ENCODE measurements at places on chromosomes 13 and 19.

DNA sequence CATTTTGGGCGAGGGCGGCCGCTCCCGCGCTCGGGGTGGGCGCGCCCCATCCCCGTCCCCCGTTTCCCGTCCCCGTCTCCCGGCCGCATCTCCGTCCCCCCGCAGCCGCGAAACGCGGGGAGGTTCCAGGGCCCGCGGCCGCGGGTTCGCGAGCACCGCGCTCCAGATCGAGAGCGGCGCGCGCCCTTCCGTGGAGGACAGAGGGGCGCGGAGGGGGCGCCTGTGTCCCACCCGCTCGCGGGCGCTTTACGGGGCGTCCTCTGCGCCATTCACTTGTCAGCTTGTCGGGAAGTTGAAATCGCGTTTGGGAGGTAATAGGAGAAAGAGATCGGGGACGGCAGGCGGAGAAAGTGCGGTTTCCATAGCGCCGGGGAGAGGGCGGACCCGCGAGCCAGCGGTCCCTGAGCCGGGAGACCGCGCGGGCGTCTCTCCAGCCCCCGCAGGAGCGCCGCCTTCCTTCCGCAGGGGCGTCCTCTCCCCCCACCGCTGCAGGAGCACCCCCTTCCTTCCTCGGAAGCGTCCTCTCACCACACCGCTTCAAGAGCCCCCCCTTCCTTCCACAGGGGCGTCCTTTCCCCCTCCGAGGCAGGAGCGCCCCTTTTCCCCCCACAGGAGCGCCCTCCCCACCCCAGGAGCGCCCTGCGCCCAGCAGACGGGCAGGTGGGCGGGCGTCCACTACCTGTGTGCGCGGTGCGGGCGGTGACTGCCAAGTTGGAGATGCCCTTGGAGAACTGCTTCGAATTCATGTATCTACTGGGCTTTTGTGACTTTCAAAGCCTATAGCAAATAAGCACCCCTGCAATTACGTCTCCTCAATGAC, 962 bp upstream of the IRS2 start:
- no peak for DNase-seq

- DNase-seq: no peak
These were observed 24.2 kb downstream of the PPP1R37 start for GRCh38 chr19:45117167-45117594.

DNA sequence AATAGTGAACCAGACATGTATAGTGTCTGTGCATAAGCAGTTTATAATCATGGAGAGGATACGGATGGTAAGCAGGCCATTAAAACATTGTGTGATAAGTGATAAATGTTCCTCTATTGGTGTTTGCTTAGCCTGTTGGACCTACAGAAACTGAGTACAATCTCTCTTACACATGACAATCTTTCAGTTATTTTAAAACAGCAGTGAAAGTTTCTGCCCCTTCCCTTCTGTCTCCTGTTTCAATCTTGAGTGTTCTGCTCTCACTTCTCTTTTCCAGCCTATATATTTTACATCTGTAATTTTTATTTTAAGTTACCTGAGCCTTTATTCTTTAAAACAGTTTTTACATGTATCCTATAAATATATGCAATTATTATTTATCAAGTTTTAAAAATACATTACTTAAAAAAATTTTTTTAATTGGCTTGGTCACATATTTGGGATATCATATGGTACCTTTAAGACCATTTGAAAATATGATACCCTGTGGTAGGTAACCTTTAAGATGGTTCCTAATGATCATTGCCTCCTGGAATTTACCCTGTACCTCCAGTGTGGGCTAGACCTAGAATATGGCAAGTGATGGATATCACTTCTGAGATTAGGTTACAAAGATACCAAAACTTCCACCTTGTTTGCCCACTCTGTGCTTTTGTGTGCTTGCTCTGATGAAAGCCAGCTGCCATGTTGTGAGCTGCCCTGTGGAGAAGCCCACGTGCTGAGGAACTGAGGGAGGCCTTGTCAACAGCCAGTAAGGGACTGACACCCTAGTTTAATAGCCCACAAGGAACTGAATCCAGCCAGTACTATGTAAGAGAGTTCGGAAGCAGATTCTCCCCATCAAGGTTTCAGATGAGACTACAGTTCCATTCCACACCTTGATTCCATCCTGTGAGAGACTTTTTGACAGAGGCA, 99.3 kb downstream of the DHRS12 start:
- no peak for DNase-seq

DNA sequence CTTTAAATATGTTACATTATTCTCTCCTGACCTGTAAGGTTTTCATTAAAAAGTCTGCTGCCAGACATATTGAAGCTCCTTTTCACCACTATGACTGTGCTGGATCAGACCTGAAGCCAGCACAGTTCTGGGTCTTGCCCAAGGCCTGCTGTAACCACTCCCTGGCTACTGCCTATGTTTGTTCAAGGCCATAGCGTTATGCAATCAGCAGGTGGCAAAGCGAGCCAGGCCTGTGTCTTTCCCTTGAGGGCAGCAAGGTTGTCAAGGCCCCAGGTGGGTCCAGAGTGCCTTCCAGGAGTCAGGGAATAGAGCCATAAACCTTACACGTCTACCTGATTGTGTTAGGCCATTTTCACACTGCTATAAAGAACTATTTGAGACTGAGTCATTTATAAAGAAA, 496.8 kb upstream of the PCDH9 start:
- no peak for DNase-seq

DNA sequence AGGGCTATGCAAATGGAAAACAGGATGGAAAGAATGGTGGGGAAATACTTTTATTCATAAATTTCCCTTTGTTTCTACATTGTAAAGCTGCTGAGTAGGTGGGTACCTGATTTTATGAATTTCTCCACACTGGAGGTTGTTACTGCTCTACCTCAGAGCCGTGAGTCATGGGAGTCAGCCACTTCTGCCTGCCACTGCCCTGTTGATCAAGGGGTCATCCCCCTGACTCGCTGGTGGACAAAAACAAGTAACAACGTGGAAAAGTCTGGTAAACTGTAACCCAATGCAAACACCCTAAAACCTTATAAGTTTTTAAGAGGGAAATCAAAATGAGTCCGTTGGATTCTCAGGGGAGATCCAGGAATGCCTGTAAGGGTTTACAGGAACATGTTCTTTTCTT, 329.5 kb downstream of the ATP8A2 start:
- DNase-seq: no peak

DNA sequence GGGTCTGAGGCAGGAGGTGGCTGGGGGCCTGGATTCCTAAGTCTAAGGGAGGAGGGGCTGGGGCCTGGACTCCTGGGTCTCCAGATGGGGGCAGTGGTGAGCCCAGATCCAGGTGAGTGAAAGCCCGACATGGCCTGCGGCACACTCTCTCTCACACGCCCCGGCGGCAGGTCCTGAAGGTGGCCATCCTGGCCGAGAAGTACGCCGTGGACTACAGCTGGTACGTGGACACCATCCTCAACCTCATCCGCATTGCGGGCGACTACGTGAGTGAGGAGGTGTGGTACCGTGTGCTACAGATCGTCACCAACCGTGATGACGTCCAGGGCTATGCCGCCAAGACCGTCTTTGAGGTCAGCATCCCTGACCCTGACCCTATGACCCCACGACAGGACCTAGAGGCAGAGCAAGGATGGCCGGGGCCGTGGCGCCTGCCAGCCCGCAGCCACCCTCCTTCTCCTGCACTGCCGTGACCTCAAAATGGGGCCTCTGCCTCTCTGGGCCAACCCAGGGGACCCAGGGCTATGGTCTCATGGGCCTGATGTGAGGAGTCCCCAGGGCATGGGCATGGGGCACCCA, 13.2 kb downstream of the FUZ start:
- no peak for DNase-seq

- no peak for DNase-seq
These were observed 23.2 kb upstream of the GTF3A start for GRCh38 chr13:27401210-27401609.

DNA sequence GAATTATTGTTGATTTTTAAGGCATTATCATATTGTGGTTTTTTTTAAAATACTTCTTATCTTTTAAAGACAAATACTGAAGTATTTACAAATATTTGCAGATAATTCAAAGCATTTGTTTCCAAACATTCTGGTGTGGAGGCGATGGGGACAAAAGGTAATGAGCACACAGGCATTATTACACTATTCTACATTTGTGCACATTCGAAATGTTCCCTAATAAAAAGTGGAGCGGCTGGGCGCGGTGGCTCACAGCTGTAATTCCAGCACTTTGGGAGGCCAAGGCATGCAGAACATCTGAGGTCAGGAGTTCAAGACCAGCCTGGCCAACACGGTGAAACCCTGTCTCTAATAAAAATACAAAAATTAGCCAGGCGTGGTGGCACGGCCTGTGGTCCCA, 133.4 kb downstream of the FOXO1 start:
- no peak for DNase-seq

DNA sequence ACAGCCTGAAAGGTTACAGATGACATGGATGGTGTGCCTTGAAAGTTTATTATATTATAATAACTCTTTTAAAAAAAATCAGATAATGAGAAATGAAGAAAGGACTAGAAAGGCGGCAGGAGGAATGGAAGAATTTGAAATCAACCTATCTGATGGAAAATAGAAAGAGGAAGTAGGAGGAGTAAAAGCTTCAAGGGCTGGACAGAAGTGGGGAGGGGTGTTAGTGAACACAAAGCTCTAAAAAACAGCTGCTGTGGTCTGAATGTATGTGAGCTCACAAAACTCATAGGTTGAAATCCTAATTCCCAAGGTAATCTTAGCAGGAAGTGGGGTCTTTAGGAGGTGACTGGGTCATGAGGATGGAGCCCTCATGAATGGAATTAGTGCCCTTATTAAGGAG, 19.5 kb downstream of the CCDC70 start:
- DNase-seq: no peak

DNA sequence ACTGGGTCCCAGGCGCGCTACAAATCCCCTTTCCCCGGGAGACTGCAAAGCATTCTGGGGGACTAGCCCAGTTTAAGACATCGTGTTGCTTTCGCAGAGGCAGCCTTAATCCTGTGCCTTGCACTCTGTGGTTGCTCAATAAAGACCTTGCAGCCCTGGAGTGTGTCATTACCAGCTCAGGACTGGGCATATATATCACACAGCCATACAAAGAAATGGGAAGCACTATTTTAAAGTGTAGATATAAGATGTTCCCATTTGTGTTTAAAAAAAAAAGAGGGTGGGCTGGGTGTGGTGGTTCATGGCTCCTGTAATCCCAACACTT, 11.1 kb downstream of the NAPA start:
- no peak for DNase-seq

GRCh38 chr19:582497-583197, 7.0 kb upstream of the HCN2 start:
- no peak for DNase-seq

DNA sequence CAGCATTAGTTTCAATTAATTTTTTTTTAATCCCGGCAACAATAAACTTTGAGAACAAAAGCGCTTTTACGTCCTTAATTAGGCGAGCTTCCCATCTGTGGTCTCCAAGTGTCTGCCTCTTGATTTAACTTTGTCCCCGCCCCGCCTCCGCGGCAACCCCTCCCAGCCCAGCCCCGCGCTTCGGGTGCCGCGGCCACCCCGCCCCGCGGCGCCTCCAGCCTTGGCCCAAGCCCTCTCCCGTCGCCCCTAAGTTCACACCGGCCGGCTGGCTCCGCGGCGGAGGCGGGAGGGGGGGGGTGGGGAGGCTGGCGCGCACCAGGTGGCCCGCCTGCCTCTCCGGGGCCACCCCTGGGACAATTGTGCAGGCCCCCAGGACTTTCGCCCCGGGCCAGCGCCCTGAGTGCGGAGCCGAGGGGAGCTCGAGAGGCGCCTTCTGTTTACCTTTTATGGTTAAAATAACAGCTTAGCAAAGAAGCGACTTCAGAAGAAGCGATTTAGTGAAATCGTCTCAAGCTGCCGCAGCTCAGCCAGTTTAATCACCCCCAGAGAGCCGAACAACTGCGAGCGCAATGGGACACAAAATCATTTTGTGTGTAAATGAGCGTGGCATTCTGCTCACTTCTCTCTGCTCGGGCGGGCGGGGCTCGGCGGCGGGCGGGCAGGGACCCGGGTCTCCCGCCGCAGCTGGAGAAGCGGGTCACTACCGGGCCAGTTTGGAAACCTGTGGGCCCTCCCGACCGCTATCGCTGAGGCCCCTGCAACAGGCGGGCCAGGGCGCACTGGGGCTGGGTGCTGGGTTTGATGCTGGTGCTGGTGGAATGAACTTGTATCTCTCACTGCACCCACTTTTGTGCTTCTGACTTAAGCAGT, 1.4 kb downstream of the KCTD15 start:
- no peak for DNase-seq

- DNase-seq: no peak
These were observed 13.2 kb upstream of the CREB3L3 start for GRCh38 chr19:4140237-4140711.

DNA sequence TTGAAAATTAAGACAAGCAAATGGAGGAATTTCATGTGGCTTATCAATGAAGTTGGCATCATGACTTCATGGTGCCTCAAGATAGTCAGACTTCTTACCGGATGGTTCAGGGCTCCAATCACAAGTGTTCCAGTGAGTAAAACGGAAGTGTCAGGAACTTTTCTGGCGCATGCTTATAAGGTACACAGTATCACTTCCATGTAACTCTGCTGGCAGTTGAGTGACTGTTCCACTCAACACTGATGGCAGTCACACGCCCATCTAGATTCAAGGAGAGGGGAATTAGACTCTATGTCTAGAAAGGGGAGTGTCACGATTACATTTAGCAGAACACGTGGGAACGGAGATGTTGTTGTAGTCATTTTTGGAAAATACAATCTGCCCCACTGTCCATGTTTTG, 114.3 kb downstream of the KCTD15 start:
- no peak for DNase-seq

GRCh38 chr19:2330255-2330631, 1.8 kb downstream of the SPPL2B start:
- DNase-seq: no peak

- no peak for DNase-seq
These were observed 62.2 kb downstream of the ERCC5 start for GRCh38 chr13:102907886-102908515.

GRCh38 chr19:17005000-17005399, 21.6 kb downstream of the CPAMD8 start:
- DNase-seq: no peak

GRCh38 chr13:106568299-106569003, 514 bp upstream of the ARGLU1 start:
- no peak for DNase-seq

- no peak for DNase-seq
These were observed 572.4 kb downstream of the UQCRFS1 start for GRCh38 chr19:28640506-28640905.

- no peak for DNase-seq
These were observed 19.4 kb downstream of the ACTN4 start for GRCh38 chr19:38666663-38667511.

DNA sequence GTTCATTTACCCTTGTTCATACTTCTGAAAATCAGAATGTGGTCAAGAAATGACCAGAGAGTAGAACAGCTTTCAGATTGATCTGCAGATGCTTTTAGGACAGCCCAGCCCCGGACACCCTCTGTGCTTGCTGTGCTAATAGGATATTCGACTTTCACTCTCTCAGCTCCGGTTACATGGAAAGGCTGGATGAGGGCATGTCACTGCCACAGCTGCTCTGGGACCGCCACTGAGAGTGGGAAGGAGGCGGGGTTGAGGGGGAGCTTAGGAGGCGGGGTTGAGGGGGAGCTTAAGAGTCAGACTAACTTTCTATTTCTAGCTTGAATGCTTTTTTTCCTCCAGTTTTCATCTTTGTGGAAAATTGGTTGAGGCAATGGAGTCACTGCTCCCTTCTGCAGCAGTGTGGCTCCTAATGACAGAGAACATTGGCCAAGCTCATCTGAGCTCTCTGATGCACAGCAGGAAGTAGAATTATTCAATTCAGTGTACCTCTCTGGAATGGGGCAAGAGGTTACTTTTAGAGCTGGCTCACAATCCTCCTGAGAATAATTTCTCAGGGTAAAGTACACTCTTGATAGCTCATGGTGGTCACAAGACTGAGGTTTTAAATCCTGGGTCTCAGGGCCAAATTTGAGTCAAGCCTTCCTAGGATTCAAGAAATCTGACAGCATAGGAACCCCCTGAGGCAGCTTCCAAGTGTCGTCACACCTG, 74.6 kb upstream of the NPAS1 start:
- DNase-seq: no peak

Measured in non-pigmented ciliary epithelial cell (primary cell).